ENCODE measurements at places on chromosomes 5 and 9.

DNA sequence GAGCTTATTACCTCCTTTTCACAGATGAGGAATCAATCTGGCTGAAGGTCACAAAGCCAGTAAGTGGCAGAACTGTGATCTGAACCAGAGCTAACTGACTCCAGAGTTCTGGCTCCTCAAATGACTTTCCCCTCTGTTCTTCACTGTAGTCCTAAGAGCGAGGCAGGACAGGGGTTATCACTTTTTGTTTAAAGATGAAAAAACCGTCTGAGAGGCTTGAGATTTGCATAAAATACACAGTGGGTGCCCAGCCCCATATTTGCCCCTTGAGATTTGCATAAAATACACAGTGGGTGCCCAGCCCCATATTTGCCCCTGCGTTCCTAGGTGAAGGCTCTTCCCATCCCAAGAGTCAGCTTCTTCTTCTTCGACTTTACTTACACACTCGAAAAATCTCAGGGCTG lies 667 bp downstream of the FBXO10 start:
- no peak for DNase-seq

- DNase-seq: no peak
Observed at GRCh38 chr9:2872250-2872930, 28.5 kb upstream of the PUM3 start.

- DNase-seq: no peak
Observed at GRCh38 chr5:116550082-116550481, 24.5 kb downstream of the SEMA6A start.

DNA sequence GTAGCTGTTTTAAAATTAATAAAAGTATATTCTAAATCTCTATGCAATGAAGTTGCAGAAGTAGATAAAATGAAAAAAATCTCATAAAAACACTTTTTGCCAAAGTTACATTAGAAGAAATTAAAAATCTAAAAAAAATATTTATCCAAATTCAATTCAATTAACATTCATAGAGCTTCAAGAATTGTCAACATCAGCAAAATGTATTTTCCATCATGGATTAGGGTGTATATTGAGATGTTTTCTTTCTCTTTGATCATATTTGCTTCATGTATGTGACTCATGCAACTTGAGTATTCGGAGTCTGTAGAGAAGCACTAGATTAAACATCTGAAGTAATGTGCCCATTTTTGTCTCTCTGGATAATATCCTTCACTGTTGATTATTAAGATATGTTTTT lies 415.3 kb upstream of the FAM174A start:
- DNase-seq: no peak

GRCh38 chr5:107868650-107869409 lies 198.1 kb upstream of the EFNA5 start:
- DNase-seq: no peak

DNA sequence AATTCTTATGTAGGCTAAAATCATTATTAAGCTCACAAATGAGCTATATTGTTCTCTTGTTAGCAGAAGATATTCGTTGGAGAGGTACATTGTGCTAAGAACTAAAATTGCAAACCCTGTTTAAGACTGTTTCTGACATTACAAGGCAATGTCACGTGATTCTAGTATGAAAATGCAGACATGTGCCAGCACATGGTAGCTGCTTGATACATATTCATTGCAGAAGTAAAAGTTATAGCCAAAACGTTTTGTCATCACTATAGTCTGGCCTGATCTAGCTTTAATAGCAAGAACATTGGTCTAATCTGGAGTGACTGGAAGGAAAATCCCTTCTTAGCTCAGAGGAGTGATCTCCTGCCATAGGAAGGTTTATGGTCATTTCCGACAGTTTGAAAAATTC lies 144.7 kb downstream of the CFAP90 start:
- DNase-seq: no peak

DNA sequence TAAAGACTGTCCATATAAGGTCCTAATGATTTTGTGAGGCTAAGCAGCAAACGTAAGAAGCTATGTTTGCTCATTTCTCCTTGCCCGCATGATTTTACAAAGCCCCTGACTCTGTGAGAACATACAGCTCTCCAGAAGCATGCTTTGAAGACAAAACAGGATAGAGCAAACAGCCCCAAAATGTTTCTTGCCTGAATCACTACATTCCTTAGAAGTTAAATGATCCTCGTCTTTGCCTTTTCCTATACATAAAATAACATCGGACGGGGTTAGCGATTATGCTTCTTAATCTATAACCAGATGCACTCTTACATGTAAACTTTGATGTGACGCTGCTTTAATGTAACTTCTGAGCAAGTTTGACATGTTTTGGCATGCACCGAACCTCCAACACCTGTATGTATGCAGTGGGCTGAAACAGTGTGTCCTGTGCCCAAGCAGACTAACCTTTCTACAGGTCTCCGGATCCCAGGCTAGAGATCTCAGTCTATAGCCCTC lies 353.7 kb downstream of the CETN3 start:
- no peak for DNase-seq

- no peak for DNase-seq
Observed at GRCh38 chr5:163988566-163988965, 483.1 kb downstream of the MAT2B start.

GRCh38 chr9:133144142-133144903 lies 19.4 kb downstream of the GBGT1 start:
- DNase-seq: peak; percentile 83

DNA sequence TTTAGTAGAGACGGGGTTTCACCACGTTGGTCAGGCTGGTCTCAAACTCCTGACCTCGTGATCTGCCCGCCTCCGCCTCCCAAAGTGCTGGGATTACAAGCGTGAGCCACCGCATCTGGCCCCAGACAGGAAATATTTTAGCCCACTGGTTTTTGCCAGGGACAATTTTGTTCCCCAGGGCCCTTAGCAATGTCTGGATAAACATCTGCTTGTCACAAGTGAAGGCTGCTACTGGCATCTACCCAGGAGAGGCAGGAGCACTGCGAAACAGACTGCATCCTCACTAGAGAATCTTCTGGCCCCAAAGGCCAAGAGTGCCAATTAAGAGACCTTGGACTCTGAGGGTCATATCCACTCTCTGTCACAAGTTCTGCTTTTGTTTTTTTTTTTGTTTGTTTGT lies 2.4 kb upstream of the TPRN start:
- DNase-seq: no peak

DNA sequence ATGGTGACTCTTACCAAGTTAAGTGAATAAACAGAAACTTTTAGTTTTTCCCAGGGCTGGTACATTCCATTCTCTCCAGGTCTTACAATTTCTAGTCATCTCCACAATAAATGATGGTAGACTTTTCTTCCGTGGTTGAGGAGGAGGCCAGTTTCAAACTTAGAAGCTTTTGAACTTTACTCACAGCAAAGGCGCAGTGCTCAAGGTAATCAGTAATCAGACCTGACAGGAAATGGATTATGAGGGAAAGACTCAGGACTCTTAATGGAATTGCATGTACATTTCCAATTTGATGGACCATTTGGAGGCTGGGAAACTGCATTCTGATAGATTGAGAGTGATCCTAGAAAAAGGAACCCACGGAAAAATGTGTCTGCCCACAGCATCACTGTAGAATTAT lies 93.7 kb downstream of the SNCAIP start:
- no peak for DNase-seq

DNA sequence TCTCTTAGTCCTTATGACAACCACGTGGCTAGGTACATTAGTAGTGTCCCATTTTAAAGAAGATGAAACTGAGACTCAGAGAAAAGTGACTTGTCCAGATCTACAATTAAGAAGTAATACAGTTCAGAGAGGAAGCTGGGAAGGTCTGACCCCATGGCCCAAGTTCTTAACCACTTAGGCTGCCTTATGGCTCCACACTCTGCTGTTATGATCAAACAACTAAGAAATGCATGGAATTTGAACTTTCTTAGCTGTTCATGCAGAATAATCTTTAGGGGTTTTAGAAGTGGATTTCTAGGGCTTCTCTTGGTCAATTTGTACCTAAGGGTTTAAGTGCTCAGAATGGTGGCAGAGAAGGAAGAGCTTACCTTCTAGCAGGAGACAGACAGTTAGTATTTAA lies 128.0 kb upstream of the MSX2 start:
- DNase-seq: no peak

GRCh38 chr9:133184971-133185370 lies 21.3 kb upstream of the GBGT1 start:
- no peak for DNase-seq

GRCh38 chr5:128667751-128668150 lies 129.7 kb upstream of the FBN2 start:
- no peak for DNase-seq

DNA sequence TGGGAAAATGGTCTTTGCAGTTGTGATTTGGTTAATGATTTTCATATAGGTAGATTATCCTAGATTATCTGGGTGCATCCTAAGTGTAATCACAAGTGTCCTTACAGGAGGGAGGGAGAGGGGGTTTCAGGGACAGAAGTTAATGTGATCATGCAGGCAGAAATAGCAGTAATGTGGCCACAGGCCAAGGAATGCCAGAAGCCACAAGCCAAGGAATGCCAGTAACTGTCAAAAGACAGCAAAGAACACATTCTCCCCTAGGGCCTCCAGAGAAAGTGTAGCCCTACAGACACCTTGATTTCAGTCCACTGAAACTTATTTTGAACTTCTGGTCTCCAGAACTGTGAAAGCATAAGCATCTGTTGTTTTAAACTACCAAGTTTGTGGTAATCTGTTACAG lies 2074.5 kb downstream of the MAT2B start:
- no peak for DNase-seq

GRCh38 chr9:87787735-87788134 lies 61.8 kb downstream of the CTSL start:
- no peak for DNase-seq

DNA sequence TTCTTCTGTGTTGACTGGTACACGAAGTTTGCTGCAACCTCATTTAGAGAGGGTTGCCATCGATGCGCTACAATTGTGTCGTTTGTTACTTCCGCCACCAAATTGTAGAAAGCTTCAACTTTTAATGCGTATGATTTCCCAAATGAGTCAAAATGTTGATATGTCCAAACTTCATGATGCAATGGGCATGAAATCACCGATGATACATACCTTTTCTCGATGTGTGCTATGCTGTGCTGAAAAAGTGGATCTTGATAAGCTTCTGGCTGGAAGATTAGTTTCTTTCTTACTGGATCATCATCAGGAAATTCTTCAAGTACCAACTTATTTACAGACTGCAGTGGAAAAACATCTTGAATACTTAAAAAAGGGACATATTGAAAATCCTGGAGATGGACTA lies 65.7 kb downstream of the TMEM38B start:
- no peak for DNase-seq

DNA sequence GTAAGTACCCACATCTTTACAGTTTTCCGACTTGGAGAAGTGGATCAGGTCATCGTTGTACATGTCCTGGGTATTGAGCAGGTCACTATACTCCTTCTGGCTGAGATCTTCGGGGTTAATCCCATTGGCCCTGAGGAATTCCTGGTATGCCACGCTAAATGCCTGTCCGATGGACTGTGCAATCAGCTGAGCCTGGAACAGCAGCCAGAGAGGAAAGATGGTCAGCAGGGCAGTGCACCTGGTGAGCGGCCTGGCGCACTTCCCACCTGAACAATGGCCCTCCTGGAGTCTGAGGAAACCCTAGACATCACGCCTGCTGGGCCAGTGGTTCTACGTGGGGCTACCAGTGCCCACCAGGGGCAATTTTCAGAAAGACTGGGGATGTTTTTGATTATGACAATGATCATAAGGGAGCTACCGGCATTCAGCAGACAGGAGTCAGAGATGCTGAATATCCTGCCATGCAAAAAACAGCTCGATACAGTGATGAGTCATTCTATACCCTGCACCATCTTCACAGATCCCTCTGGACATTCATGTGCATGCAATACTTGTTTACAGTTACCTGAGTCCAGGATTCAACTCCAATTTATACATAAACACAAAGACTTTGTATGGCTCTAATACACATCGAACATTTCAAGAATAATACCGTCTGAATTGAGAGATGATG lies 127.2 kb downstream of the ENTREP1 start:
- no peak for DNase-seq

DNA sequence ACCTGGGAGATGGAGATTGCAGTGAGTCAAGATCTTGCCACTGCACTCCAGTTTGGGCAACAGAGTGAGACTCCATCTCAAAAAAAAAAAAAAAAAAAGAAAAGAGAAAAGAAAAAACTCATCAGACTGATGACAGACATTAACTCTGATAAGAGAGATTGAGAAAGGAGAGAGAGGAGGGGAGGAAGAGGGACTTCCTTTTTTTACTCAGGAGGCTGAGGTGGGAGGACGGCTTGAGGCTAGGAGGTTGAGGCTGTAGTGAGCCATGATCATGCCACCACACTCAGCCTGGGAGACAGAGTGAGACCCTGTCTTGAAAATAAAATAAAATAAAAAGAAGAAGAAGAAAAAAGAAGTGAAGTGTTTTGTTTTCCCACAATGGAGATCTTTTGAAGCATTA lies 9.7 kb upstream of the MSMP start:
- DNase-seq: no peak

DNA sequence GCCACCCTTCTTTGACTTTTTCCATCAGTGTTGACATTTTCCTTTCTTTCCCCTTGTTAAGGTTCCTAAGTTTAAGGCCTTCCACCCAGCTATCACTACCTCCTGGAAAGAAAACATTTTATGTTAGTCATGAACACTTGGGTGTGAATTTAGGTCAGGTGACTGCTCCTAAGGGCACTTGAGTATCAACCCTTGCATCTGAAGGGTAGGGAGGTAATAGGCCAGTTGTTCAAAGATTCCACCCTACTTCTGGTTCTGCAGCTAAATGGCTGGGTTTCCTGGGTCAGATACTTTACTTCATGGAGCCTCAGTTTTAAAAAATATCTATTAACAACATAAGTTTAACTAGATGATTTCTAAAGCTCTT lies 49.1 kb upstream of the OSMR start:
- no peak for DNase-seq

DNA sequence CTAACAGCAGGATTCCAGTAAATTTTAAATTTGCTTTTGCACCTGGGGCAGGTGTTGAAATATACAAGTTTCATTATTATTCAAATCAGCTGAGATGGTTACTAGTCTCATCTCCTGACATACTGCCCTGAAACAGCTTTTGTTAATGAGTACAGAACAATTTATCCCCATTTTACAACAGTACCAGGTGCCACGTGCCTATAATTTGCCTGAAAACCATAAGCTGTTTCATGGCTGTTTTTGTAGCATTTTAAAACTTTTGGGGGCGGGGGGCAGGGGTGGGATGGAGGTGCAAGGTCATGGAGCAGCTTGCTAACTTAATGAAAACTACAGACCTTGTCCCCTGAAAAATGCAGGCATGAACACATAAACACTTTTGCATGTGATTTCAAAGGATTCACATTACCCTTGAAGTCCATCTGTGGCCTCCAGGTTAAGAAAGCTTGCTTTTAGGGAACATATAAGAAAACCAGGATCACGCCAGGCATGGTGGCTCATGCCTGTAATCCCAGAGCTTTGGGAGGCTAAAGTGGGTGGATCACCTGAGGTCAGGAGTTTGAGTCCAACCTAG lies 42.1 kb downstream of the TIMD4 start:
- DNase-seq: no peak

- no peak for DNase-seq
Observed at GRCh38 chr5:172777881-172778814, 7.2 kb upstream of the DUSP1 start.

- DNase-seq: no peak
Observed at GRCh38 chr5:103295424-103295823, 36.9 kb downstream of the MACIR start.

Measured in activated T-cell treated with anti-CD3 and anti-CD28 coated beads, Interleukin-2, amount 50 U/mL, for 1 hour (primary cell).